Natural killer cell treated with Interleukin-12 subunit alpha and Interleukin-12 subunit beta and Interleukin-15 and Interleukin-18, amount 100 ng/mL, for 72 hours (primary cell): ENCODE measurements at places on chromosomes 2 and 18. TPM values are rescaled to one million over a fixed set of nuclear protein-coding genes. Genes with fewer than 3 reads are reported as not detected.

The KIF5C gene
- 8.6 TPM for total RNA-seq

GRCh38 chr18:69916412-69916811 lies 31.3 kb downstream of the CD226 start:
- no peak for DNase-seq

DNA sequence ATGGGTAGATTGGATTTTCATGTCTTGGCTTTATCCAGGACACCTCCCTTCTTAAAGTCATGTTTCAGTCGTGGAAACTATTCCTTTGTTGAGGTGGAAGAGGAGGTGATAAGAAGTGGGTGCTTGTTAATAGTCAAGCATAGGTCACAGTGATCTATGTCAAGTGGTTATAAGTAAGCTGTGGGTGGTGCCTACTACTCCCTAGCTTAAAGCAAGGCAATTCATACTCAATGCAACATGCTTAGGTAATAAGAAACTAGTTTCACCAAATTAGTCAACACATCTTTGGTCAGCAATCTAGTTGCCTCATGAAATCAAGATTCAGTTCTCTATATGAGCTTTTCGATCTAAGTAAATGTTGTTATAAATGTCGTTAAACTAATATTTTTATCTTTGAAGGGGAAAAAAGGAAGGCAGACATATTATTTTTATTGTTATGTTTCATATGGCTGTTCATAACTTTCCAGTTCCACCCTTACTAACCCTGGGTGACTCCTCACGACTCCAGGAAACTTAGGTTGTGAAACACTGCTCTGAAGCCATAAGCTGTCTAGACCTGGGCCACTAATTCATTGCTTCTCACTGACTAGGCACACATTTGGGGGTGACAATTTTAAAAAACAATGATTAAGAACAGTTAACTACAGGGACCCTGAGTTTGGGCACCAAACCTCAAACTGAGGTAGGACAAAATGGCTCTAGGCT lies 5.8 kb upstream of the ABCB11 start:
- DNase-seq: no peak

GRCh38 chr2:163771596-163771995 lies 35.8 kb upstream of the FIGN start:
- DNase-seq: no peak

DNA sequence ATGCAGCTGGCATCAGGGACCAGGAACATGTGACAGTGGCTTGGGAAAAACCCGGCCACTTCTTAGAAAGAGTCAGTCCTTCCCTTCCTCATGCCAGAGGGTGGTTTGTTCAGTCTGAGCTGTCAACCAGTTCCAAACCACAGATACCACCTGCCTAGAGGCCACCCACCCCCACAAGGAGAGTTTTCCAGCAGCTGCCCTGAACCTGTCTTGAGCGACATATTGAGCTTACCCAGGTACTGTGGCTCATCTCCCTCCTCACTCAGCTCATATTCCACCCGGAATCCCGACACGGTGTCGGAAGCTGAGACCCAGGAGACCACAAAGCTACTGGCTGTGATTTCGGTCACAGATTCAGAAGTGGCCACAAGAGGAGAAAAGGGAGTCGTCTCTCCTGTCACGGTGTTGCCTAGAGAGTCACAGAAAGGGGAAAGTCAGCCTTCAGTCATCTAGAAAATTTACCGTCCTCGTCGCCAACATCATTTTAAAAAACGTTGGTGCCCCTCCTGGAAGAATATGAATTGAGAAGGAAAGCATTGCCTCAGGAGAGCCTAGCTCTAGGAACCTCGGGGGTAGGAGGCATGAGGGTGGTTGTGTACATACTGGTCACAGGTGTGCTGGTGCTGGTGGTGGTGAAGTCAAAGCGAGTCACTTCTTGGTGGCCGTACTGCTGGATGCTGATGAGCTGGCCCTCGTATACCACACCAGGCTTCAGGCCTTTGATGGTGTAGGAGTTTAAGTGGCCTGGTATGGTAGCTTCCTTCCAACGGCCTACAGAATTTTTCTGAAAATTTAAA lies 26.3 kb downstream of the FN1 start:
- DNase-seq: no peak

The UGT1A6 gene
- total RNA-seq: not detected

DNA sequence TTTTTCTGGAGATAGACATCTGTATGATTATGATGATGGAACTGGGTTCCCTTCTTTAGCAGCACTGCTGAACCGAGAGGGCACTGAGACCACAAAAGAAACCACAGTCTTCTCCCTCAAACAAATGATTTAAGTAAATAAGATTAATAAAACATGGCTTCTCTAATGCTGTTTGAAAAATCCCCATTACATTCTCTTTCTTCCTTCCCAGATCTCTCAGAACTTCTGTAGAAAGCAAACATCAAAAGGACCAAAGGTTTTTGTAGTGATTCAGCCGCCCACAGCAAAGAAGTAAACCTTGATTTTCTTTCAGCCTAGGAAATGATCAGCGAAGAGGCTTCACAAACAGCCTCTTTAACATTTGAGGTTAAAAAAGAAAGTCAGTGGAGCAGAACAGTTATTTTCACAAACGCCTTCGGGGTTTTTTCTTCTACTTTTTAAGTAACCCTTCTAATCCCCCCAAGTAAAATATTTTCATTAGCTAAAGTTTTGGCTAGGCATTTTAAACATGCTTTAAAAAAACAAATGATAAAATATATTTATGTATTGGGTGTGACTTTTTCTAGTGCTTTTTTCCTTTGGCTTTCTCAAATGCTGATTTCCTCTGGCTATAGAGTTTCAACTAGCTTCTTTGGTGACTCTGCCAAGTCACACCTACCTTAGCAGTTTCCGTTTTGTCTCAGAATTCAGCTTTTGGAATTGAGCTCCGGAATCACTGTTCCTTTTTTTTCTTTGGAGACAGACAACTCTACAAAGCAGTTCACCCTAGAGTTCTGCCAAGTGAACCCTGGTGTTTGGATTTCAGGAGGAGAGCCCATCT lies 89.6 kb downstream of the UPP2 start:
- DNase-seq: no peak

The IL1RL1 gene
- 36.3 TPM for total RNA-seq

The KRCC1 gene
- 7.4 TPM for total RNA-seq

The CD8B2 gene
- total RNA-seq: 0.10 TPM

GRCh38 chr18:75805265-75805664 lies 377.8 kb upstream of the SMIM21 start:
- no peak for DNase-seq

DNA sequence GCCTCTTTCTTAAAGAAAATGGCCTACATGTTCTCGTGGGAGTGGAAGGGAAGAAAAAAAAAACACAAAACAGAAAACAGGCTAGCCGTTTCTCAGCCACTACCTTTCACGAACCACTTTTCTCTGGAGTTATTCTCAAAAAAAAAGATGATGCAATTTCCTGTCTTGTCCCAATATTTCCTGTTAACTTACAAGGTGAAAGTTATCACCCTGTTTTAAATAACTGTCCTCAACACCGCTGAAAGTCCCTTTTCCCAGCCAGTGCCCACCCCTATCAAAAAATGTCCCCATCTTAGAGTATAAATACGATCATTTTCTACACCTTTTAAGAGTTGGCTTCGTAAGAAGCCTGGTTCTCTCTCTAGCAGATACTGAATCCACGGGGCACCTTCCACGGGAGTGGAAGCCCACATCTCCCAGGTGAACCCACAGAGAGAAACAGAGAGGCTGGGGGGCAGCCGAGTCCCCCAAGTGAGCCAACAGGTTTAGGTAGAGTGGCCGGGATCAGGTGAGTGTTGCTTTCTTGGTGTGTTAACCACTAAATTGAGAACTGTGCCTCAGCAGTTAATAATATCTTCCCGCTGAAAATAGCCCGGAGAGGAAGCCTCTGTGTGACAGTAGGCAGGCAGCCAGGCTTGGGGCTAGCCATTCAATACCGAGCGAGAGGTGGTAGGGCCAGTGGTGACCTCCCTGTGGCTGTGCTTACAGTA lies 15.9 kb downstream of the SMAD7 start:
- DNase-seq: no peak

The REEP1 gene
- not detected for total RNA-seq

DNA sequence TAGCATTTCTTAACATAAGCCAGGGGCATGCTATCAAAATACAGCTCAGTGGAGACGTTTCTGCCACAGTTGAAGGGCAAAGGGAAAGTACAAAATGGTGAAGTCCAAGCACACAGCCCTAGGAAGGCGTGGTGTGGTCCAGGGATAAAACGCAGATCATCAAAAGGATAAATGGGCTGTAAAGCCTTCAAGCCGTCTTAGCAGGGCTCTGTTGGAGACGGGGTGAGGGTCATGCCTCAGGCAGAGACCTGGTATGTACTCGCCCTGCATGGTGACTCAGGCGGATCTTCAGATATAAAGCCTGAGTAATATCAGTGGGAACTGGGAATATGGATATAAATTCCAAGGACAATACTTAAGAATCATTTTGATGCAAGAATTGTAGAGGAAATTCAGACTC lies 61.2 kb downstream of the NGEF start:
- no peak for DNase-seq

DNA sequence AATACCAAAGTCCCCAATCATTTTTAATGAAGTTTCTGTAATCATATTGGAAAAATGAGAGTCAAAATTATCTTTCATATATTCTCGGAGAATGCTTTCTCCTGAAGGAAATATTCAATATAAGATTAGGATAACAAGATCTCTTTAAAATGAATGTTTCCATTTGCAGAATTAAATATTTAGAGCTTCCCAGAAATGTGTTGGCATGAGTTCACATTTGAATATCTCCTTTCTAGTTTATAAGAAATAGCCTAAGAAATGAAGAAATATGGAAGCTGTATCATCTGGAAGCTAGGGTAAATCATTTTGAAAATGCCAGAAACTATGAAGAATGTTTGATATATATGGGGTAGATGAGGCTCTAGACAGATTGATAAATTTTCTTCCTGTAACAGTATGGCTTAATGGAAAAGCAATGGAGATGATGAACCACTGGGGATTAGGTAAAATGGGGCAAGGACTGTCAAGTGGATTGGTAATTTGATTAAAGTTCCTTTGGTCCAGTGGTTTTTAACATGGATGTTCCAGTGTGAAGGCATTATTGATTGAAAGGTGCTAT lies 184.6 kb upstream of the ZNF804A start:
- no peak for DNase-seq

- no peak for DNase-seq
Measured at GRCh38 chr2:38246105-38246504, 131.0 kb downstream of the ATL2 start.

DNA sequence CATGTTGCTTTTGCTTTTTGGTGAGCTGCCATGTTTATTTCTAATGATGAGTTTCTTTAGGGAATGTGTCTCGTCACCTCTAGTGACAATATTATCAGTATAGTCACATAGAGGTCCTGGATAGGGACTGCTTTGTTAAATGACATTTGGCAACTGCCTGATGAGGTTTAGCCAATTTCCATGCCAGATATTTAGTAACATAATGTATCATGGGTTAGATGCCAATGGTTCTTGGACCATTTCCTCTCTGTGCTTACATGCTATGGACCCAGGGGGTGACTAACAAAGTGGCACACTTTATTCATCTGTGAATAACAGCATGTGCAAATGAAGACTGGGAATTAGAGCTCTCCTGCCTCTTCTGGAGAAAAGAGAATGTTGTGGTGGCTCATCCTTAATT lies 56.2 kb upstream of the RAB27B start:
- no peak for DNase-seq
